ENCODE measurements at places on chromosomes 11 and 22.

GRCh38 chr11:2748814-2749554 is 49.2 kb upstream of the KCNQ1OT1 start:
- DNase-seq = no peak

- no peak for DNase-seq
These were observed 12.3 kb downstream of the BACE1 start for GRCh38 chr11:117303646-117304315.

DNA sequence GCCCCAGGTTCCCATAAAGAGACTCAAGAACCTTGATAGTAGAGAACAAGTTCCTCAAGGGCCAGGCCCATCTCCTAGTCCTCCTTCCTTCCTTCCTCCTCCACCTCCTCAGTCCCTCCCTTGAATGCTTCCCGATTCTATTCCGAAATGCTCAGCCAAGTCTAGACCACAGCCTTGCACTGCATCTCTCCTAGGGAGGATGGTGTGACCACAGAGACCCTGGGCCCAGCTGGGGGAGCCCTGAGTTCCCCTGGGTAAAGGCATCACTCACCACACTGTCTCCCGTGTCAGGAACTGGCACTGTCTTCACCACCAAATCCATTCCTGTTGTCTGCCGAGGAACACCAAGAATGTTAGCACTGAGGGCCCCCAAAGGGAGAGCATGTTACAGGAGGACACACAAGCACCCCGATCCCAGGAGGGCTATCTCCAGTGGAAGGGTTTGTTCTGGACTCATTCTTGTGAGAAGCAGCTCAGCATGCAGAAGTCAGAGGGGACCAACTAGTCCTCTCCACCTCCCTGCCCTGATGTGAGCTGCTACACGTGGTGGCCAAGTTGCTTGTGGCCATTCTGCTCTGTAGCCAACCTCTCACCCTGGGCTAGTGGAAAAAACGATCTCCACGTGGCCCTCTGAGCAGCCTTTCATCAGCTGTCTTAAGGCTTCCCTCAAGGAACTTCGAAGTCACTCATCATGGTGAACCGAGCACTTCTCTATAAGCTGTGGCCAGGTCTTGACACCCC is 8.7 kb downstream of the IFT27 start:
- no peak for DNase-seq

DNA sequence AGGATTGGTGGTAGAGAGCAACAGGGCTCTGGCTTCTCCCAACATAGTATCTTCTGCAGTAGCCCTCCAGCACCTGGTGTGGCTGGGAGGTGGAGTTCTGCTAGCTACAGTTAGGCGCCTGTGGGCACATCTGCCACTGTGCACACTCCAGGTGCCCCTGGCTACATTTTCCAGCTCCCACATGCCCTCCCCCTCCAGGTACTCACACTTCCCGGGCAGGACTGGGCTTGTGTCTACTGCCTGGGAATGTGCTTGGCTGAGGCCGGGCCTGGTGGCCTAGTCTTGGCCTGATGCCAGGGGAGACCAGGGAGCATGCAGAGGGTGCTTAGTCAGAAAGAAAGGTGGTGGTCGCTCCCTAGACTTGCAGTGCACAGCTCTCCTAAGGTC is 15.8 kb downstream of the PHLDB1 start:
- peak; percentile 46 for DNase-seq

GRCh38 chr11:662689-663274 is 25.7 kb downstream of the DRD4 start:
- DNase-seq = peak; percentile 39

GRCh38 chr22:26534874-26535602 is 22.8 kb upstream of the TFIP11 start:
- no peak for DNase-seq
